ENCODE measurements at places on chromosomes 6 and 20.
A peak's percentile ranks its signal among the peaks of the same experiment; 100 is the strongest.

DNA sequence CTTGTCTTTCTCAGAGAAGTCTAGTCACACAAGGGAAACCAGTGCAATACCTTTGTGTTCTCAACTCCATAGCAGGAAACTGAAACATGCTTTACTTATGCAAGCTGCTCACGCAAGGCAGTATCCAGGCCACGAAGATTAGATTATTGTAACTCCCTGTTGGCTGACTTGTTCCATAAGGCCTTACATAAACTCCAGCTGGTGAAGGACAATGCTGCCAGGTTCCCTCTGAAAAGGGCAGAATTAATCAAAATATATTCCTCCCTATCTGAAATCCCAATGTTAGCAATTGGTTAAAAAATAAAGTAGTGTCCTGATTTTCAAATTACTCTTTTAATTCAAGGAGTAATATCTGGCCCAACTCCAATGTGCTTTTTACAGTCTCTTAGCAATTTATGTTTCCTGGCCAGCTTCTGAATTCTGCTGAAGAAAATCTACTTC, 966.6 kb downstream of the HACE1 start:
- DNase-seq: no peak

DNA sequence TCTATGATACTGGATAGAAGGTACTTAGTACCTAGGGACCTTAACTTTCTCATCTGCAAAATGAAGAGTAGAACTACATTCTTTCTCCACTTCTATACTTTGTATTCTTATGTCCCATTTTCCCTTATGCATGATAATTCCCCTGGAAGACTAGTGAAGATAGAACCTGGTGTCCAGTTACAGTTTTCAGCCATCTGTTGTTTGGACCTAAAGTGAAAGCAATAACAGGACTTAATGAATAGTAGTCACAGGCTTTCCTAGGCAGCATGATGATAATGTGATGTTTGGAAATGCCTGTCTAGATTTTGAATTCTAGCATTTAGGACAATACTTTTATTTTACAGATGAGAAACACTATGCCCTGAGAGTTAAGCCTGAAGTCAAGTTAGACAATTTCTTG, 153.8 kb downstream of the RIMS1 start:
- no peak for DNase-seq

DNA sequence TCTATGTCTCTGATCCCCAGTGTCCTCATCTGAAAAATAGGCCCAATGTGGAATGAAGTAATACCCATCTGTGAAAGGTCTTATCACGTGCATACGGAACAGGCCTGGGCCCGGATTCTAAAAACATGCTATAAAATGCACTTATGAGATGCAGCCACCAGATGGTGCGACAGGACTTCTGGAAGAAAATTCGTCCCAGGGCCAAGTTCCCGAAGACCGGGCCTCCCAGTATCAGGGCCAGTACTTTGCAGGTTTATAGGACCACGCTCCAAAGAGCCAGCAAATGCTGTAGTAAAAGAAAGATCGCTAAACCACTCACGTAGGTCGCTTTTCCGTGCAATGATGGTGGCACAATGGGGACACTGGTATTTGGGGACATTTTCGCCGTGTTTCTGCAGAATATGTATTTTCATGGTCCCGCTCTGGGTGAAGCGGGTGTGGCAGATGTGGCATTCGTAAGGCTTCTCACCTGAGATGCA, 10.6 kb downstream of the CTCFL start:
- peak; percentile 54 for DNase-seq

- peak; percentile 52 for DNase-seq
Measured at GRCh38 chr6:36615018-36615761, 21.0 kb downstream of the SRSF3 start.

DNA sequence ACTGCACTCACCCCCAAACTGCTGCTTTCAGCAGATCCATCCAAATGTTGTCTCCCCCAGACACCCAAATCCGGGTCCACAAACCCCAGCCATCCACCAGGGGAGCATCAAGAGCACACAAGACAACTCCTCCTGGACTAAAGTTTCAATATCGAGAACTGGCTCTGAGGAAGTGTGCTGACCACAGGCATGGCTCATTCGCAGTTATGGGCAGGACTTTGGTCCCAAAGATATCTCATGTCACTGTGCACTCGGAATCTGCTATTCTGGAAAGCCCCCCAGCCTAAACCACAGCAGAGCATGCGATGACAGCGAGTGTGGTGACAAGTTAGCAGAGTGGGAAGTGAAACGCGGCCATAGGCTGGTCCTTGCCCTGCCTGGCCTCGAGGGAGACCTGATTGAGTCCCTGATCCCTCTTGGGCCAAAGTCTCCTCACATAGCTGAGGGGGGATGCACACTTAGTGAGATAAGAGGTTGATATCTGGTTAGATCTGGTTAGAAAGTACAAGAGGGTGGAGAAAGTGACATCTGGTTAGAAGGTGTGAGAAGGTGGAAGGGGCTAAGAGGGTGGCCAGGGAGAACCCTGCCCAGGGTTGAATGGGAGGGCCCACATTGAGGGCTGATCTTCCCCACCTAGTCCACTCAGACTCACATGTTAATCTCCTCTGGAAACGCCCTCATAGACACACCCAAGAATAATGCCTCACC, 149.7 kb downstream of the MRPL14 start:
- no peak for DNase-seq

- DNase-seq: no peak
Measured at GRCh38 chr6:95228636-95229035, 348.7 kb upstream of the MANEA start.

GRCh38 chr20:20364593-20365479, 3.1 kb upstream of the INSM1 start:
- DNase-seq: no peak

DNA sequence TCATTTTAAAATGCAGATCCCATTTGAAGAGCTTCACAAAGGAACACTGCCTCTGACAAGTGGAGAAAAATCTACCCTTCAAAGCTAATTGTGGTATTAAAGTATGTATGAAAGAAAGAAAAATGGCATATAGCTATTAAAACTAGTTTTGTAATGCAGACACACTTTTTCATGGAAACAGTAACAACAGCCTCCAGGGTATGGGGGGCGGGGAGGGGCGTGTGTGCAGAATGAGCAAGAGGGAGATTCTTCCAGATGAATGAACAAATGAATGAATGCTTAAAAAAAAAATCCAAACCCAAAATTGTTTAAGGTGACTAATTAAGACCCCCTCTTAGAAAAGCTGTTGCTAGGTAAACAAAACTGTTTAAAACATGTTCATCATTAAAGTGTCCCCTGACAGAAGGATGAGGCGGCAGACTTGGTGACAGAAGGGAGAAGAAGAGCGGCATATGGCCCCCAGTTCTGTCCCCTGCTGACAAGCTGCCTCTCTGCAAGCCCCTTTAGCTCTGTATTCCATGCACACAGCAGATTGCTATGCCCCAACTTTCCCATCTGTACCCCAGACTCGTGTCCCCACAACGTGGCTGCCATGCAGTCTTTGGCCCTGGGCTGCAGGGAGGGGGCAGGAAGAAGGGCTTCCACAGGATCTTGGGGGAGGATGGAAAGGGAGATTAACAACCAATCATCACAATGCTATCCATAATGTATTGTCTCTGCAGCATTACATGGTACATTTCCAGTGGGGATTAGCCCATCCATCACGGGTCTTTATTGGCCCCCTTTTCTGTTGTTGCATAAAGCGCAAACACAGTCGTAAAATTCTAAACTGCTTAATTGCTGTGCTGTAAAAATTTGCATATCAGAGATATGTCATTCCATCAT, 108.4 kb upstream of the OLIG3 start:
- no peak for DNase-seq

DNA sequence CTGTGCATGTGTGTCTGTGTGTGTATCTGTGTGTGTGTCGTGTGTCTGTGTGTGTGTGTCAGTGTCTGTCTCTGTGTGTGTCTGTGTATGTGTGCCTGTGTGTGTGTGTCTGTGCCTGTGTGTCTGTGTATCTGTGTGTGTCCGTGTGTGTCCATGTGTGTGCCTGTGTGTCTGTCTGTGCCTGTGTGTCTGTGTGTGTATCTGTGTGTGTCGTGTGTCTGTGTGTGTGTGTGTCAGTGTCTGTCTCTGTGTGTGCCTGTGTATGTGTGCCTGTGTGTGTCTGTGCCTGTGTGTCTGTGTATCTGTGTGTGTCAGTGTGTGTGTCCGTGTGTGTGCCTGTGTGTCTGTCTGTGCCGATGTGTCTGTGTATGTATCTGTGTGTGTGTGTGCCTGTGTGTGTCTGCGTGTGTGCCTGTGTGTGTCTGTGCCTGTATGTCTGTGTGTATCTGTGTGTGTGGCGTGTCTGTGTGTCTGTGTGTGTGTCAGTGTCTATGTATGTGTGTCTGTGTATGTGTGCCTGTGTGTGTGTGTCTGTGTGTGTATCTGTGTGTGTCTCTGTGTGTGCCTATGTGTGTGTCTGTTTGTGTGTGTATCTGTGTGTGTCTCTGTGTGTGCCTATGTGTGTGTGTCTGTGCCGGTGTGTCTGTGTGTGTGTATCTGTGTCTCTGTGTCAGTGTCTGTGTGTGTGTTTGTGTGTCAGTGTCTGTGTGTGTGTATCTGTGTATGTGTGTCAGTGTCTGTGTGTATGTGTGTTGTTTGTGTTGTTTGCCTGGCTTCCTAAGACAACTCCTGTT, 11.6 kb downstream of the SNPH start:
- no peak for DNase-seq

- no peak for DNase-seq
Measured at GRCh38 chr6:76510489-76510888, 438.0 kb upstream of the IMPG1 start.

DNA sequence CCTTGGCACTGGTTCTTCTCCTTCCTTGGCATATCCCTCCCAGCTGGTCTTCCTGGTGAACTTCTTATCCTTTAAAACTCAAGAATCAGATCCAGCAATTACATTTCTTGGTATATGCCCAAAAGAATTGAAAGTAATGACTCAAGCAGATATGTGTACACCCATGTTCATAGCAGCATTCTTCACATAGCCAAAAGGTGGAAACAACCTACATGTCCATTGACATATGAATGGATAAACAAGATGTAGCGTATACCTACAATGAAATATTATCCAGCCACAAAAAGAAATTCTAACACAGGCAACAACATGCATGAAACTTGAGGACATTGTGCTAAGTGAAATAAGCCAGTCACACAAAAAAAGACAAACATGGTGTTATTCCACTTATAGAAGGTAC, 103.7 kb upstream of the NT5E start:
- no peak for DNase-seq

GRCh38 chr20:46264391-46265266, 43.7 kb downstream of the CDH22 start:
- no peak for DNase-seq

- DNase-seq: no peak
Measured at GRCh38 chr6:67493682-67494081, 1141.4 kb upstream of the ADGRB3 start.

GRCh38 chr6:75291331-75291730, 6.7 kb upstream of the TMEM30A start:
- DNase-seq: no peak

- peak; percentile 63 for DNase-seq
Measured at GRCh38 chr20:48716086-48716485, 111.7 kb downstream of the PREX1 start.

DNA sequence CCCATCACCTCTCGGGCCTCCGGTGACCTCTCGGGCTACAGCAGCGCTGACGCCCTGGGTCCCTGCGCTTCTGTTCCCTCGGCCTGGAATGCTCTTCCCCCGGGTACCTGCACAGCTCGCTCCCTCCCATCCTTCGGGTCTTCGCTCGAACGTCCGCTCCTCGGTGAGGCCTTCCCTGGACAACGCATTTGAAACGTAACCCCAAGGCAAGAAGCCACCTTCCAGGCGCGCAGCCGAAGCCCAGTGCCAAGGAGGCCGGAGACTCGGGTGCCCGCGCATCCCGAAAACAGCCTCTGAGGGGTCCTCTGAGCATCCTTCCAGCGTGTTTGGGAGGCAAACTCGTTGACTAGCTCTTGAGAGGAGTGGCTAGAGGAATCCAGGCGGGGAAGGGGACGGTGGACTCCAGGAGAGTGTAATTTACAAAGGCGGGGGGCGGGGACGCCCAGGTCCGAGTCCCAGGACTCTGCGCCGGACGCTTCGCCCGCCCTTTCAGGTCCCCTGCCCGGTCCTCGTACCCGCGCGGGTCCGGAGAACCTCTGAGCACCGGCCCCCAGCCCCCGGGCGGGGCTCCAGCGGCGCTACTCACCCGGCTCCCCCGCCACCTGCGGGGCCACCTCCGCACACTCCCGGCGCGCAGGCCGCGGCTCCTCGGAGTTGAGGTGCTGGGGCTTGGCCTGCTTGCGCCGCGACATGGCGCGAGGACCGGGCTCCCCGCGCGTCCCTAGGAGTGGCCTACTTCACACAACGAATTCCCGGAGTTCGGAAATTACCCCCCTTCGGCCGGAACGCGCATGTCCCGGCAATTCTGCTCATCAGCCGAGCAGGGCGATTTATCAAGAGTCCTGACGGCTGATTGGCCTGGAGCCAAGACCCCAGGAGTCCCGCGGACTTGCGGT, 86.8 kb downstream of the ZFP64 start:
- no peak for DNase-seq

GRCh38 chr20:61297986-61298385, 45.9 kb downstream of the CDH4 start:
- no peak for DNase-seq

GRCh38 chr6:111114087-111114443, 26.8 kb downstream of the SLC16A10 start:
- DNase-seq: no peak

GRCh38 chr6:25995507-25995906, 32.9 kb downstream of the TRIM38 start:
- DNase-seq: no peak

GRCh38 chr6:20362623-20363022, 39.1 kb upstream of the E2F3 start:
- no peak for DNase-seq

DNA sequence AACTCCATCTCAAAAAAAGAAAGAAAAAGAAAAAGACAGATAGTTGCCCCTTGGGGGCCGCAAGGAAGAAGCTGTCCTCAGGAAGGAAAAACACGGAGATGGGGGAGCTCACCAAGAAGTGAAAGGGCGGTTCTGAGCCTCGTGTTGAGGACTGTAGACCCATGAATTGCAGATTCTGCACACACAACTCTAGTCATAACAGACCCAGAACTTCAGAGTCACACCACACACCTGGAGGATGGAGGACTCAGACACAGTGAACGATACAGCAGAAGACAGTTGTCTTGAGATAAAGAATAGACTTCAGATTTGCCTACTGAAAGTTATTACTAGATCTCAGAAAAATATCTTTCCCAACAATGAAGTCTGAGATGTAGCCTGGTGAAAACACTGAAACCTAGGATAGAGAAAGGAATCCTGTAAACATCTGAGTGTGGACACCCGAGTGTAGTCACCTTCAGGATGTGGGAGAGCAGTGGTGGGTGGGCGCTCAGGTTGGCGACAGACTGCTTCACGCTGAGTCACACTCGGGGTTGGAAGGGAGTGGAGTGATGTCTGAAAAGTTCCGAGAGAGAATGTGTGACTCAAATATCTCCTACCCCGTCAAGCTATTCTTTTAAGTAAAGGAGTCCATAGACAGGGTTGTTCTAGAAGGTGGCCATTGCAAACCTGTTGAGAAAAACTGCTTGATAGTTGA, 88.1 kb downstream of the MAP3K4 start:
- peak; percentile 70 for DNase-seq

Data from CD4-positive, alpha-beta T cell treated with Interleukin-17A for 4 hours (primary cell).